BE2C (cell line): ENCODE measurements at places on chromosomes 16 and 17.

DNA sequence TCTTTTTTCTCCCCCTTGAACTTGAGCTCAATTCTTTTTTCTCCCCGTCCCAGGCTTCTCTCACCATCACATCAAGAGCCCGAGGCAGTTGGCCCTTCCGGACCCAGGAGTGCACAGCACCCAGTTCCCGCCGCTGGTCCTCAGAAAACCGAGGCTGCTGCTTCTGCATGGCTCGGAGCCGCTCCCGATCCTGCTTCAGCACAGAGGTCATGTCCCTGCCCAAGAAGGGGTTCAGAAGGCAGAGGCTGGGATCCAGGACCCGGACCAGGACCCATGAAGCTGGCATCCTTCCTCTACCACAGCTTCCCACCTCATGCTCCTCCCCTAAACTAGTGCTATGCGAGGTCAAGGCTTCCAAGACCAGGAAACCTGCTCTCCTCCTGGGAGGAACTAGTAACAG, 10.5 kb downstream of the PER1 start:
- no peak for DNase-seq

GRCh38 chr17:82120148-82120547, 22.1 kb upstream of the FASN start:
- DNase-seq: no peak

DNA sequence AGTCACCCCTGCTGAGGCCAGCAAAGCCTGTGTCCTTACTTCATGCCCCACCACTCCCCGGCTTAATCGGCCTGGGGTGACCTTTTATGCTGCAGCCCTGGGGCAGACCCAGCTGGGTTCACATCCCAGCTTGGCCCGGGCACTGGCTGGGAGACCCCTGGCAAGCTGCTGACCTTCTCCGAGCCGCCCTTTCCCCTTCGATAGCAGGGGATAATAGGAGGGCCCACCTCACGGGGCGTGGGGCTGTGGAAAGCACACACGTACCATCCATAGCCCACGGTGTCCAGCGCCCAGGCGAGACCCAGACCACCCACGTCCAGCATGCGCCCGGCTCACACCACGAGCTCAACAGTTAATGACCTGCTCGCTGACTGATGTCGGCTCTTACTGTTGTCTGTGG, 26.8 kb downstream of the TBC1D16 start:
- DNase-seq: no peak

DNA sequence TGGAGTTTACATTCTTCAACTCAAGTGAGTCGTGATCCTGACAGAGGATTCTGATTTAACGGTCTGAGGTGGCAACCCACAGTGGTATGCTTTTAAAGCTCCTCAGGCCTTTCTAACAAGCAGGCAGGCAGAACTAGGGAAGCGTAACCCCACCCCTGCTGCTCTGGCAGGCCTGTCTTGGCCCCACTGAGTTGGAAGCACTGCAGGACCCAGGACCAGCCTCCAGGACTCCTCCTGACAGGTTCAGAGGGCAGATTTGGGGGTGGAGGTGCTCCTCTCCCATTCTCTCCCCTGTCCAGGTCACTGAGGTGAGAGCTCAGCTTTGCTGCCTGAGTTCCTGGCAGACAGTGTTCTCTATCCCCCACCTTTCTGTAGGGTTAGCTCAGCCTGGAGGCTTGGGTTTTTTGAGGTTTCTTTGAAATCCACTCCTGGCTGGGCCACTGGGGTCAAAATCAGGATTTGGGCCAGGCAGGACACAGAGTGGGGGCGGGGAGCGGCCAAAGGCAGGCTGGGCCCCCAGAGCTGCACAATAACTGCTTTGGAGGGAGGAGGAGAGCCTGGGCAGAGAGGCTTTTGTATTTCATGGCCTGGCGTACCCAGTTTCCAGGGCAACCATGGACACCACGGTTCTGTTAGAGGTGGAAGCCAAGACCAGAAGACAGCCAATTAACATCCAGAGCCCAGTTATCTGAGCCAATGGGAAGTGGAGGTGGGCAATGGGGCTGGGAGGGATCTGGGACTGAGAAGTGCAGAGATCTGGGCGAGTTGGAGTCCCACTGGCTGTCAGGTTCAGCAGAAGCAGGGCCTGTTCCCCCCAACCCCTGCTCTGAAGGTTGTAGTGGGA, 9.5 kb downstream of the MRPL27 start:
- peak; percentile 81 for DNase-seq

GRCh38 chr16:69793526-69793925, 31.4 kb downstream of the WWP2 start:
- DNase-seq: no peak

DNA sequence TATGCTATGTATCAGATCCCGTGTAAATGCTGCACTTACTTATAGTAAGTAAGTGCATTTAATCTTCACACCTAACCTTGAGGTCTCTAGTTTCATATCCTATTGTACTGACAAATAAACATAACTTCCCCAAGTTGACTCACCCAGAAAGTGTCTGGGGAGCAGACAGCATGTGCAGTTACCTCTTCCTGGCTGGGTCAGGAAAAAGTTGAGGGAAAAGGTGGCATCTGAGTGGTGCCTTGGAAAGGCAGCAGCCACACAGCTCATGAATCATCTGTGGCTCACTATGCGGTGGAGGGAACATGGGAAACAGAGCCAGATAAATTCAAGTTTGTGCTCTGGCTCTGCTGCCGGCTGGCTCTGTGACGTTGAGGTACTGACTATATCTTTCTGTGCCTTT, 382.0 kb upstream of the DYNLRB2 start:
- DNase-seq: no peak

GRCh38 chr17:35432176-35433074, at the start of gene SLFN12:
SLFN12 (minus strand) TSS chr17:35432500; CDS start chr17:35423028, 9,472 bp downstream.
- DNase-seq: no peak

- no peak for DNase-seq
Observed at GRCh38 chr17:78588258-78589030, 11.2 kb upstream of the DNAH17 start.

- no peak for DNase-seq
Observed at GRCh38 chr17:39352511-39352910, 48.9 kb downstream of the FBXL20 start.

DNA sequence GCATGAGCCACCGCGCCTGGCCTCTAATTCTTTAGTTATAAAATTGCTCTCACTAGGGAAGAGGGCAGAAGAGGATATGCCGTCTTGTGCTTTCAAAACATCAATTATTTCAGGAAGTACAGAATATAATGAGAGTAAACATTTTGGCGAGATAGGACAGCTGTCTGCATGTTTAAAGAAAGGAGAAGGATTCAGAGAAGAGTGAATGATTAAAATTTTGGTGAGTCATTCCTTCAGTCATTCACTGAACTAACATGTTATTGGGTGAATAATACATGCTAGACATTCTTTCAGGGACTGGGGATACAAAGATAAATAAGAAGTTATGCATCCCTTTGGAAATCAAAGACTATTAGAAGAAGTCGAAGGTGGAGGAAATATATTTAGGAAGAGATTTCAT, 590.3 kb upstream of the GOT2 start:
- no peak for DNase-seq

DNA sequence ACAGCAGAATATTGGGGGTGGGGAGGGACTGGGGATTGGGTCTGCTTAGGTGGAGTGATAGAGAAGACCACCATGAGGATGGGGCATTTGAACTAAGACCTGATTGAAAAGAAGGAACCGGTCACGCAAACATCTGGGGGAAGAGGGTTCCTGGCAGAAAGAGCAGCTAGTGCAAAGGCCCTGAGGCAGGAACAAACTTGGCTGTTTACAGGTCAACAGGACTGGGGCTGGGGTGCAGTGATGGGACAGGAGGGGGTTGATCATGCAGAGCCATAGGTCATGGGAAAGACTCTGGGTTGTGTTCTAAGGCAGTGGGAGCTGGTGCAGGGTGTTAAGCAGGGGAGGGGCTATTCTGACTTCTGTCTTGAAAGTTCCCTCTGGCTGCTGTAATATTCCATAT, 1.9 kb downstream of the DRG2 start:
- no peak for DNase-seq
